Diencephalon (tissue), 1 donor: ENCODE measurements at places on chromosomes 3 and 15. TPM values are rescaled to one million over a fixed set of nuclear protein-coding genes. Genes with fewer than 3 reads are reported as not detected.

Gene GPD1L
- 57.9 TPM for total RNA-seq

Gene CYP8B1
- not detected for total RNA-seq

Gene FSIP1
- 22.6 TPM for total RNA-seq

Gene DPPA2
- total RNA-seq, result not detected

Gene INSYN1
- 36.0 TPM for total RNA-seq

Gene CKMT1A
- 19.6 TPM for total RNA-seq

Gene OSTN
- 0.92 TPM for total RNA-seq

Gene TMEM212
- total RNA-seq, result not detected

Gene PPP1R14D
- total RNA-seq, result not detected

Gene FBXL22
- 1.4 TPM for total RNA-seq

Gene PGBD4
- 5.3 TPM for total RNA-seq

Gene FXR1
- 172 TPM for total RNA-seq

Gene FGD5
- total RNA-seq, result 5.5 TPM

Gene RGMA
- 38.8 TPM for total RNA-seq

Gene ZKSCAN7
- total RNA-seq, result 18.2 TPM

Gene ST8SIA2
- 61.8 TPM for total RNA-seq
